ENCODE measurements at places on chromosomes 4 and X. TPM values are rescaled to one million over a fixed set of nuclear protein-coding genes. Genes with fewer than 3 reads are reported as not detected.

The GLRA2 gene
- polyA plus RNA-seq, result 0.11 TPM

The TNIP3 gene
- not detected for polyA plus RNA-seq

The C4orf51 gene
- polyA plus RNA-seq, result not detected

The HEPH gene
- 3.8 TPM for polyA plus RNA-seq

The NKX3-2 gene
- polyA plus RNA-seq, result 0.14 TPM

The NDUFA1 gene
- polyA plus RNA-seq, result 92.8 TPM

The GYPA gene
- 3.9 TPM for polyA plus RNA-seq

DNA sequence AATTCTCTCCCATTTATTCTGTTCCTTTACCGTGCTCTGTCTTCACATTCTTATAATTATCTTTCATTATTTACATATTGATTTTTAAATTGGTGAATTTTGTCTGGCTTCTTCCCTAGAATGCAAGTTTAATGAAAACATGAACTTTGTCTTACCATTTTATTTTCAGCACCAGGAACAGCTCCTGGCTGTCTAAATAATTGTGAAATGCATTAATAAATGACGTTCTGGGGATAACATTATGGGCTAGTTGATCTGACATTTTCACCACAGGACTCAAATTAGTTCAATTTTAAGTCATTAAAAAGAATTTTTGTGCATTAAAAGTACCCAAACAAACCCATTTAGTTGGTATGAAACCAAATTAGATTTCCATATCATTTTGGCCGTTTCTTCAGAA, 97.5 kb downstream of the KCTD8 start:
- no peak for DNase-seq

DNA sequence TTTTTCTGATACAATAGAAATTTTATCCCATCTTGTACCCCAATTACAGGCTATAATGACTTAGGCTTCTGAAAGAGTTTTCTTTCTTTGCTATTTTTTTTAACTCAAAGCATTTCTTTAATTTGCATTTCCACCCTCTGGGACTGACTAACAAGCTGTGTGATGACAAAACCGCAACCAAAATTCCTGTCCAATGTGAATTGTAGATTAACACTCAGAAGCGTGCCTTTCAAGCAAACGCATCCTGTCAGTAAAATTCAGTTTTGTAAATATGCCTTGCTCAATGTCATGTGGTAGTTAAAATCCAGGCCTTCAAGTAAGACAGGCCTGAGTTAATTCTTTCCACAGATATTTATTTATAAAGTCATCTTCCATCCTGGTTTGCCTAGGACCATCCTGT, 50.3 kb downstream of the STK32B start:
- DNase-seq, result no peak

DNA sequence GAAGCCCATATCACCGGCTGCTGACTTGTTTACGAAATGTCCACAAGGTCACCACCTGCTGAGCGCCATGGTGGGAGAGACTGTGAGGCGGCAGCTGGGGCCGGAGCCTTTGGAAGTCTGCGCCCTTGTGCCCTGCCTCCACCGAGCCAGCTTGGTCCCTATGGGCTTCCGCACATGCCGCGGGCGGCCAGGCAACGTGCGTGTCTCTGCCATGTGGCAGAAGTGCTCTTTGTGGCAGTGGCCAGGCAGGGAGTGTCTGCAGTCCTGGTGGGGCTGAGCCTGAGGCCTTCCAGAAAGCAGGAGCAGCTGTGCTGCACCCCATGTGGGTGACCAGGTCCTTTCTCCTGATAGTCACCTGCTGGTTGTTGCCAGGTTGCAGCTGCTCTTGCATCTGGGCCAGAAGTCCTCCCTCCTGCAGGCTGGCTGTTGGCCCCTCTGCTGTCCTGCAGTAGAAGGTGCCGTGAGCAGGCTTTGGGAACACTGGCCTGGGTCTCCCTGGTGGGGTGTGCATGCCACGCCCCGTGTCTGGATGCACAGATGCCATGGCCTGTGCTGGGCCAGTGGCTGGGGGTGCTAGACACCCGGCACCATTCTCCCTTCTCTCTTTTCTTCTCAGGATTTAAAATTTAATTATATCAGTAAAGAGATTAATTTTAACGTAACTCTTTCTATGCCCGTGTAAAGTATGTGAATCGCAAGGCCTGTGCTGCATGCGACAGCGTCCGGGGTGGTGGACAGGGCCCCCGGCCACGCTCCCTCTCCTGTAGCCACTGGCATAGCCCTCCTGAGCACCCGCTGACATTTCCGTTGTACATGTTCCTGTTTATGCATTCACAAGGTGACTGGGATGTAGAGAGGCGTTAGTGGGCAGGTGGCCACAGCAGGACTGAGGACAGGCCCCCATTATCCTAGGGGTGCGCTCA, 8.7 kb upstream of the MSANTD1 start:
- DNase-seq, result no peak

DNA sequence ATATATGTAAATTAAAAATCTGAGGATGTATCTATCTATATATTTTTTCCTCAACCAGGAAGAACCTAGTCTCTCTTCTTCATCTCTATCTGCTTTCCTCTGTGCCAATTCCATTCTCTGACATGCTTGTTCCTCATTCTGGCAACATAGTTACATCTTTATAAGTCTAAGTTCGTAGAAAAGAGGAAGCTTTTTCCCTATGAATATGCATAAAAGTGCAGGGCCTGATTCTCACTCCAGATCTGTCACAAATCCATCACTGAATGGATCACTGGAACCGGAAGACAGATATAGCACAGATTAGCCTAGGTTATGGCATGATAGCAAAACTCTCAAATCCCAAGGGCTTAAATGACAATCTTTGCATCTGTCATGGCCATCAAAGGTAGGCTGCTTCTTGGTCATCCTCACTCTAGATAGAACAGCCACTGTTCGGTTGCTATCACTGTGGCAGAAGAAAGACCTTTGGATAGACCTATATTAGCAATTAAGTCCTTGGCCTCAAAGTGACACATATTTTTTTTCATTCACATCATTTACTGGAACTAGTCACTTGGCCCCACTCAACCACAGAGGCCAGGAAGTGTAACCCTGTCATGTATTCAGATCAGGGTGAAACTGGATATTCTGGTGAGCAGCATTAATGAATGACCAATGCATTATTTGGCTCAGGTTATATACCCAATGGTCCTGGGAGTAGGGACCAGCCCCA, 22.2 kb downstream of the DTHD1 start:
- no peak for DNase-seq

DNA sequence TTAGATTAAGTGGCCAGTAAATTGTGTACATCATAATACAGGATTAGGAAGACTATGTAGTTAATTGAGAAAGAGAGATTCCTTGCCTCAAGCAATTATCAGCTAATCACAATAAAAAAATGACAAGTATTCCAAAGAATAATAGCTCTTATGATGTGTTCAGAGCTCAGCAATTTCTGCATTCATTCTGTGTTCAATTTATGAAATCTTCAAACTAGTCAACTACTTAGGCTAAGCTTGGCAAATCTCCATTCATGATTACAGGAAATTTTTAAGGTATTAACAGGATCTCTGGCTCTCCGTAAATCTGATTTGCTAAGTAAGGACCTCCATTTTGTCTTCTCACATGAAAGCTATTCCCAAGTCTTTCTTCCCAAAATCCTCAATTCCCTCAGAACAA, 256.9 kb upstream of the TEX13A start:
- DNase-seq, result no peak

DNA sequence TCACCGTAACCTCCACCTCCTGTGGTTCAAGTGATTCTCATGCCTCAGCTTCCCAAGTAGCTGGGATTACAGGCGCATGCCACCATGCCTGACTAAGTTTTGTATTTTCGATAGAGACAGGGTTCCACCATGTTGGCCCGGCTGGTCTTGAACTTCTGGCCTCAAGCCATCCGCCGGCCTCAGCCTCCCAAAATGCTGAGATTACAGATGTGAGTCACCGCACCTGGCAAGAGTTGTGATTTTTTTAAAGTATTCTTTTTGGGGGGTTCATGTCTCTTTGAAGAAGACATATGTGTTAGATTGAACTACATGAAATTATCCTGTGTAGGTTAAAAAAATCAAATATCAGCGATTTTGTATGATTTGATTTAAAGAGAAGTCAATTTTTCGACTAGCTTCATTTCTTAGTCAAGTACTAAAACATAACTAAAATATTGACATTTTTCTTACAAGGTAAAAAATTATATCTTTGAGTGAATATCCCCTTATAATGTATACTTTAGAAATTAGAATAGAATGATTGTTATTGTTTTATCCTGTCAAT, 60.3 kb upstream of the ANTXR2 start:
- no peak for DNase-seq

- no peak for DNase-seq
Measured at GRCh38 chrX:50071494-50071893, 129.3 kb downstream of the AKAP4 start.

- no peak for DNase-seq
Measured at GRCh38 chrX:68533656-68534055, 34.8 kb downstream of the YIPF6 start.

DNA sequence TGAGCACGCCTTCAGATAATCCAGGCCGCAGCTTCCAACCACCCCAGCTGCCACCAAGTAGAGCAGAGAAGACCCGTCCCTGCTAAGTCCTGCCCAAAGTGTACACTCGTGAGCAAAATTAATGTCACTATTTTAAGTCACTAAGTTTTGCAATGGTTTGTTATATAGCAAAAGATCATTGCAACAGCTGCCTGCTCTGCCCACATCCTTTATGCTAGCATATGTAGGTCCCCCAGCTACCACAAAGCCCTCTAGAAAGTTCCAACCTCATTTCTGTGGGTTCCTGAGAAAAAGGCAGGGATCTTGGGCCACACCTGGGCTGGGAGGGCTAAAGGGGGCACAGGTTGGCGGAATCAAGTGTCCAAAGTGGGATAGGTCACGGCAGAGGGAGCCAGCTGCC, 346.9 kb downstream of the BCOR start:
- no peak for DNase-seq

GRCh38 chrX:64975491-64975890, 759 bp downstream of the ZC4H2 start:
- DNase-seq, result no peak

DNA sequence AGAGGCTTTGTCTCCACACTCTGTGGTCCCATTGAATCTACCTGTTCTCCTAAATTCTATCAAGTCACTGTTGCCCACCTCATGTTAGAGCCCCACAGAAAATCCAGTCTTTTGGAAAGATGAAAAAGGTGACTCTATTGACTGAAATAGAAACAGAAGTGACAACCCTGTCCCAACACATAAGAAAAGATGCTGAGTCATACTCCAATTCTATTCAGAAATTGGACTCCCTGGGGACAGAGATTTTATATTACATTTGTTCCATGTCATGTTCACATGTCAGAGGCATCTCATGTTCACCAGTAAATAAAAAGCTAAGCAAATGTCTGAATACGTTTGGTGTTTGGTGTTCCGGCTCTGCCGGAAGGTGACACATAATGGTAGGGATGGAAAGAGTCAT, 2.9 kb upstream of the GRPR start:
- no peak for DNase-seq

GRCh38 chr4:4289597-4289940, 385 bp downstream of the LYAR start:
- no peak for DNase-seq

- no peak for DNase-seq
Measured at GRCh38 chr4:145814246-145814645, 124.4 kb downstream of the ZNF827 start.

DNA sequence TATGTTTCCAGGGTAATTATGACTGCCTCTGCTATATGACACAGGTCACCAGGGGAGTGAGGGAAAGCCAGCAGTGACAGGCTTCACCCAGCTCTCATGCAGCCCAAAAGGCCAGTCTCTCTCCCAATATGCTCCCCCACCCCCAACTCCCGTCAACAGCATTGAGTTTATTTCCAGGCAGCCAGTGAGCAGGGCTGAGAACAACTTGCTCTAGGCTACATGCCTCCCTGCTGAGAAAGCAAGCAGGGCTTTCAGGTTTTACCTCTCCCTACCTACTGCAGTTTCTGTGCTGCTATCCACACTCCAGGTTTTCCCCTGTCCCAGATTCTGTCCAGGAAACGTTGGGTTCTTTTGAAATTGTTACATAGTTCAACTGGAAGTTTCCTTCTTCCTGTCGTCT, 291.4 kb downstream of the PABPC4L start:
- DNase-seq, result no peak

DNA sequence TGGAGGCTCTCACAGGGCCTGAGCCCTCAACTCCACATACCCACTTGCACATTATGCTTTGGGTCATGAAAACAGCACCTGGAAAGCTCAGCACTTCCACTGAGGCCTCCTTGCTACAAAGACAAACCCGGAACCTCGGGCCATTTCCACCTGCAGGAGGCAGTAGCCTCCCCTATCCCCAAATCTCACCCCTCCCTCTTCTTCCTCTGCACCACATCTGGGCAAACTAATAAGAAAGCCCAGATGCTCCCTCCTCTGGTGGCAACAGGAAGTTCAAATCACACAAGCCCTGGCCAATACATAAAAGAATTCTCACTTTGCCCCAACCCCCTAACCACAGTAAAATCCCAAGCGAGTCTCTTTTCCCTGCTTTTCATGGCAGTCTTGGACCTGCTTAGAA, 136.4 kb downstream of the MAPK10 start:
- DNase-seq, result no peak

- DNase-seq, result no peak
Measured at GRCh38 chr4:13516315-13516860, 27.9 kb downstream of the NKX3-2 start.

DNA sequence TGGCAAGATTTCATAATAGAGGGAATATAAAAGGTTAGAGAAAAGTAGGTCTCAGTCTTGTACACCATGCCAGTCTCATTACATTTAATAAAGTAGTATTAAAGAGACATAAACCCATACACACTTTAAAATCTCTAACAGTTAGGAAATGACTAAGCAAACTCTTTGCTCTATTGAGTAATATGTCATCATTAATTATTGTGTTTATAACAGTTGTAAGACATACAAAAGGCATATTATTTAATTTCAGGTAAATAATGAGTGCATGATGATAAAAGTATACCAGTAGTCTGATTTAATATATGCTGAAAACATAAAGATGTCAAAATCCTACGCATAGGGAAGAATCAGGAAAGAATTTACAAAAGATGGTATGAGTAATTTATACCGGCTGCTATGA, 31.0 kb upstream of the FGG start:
- no peak for DNase-seq

GRCh38 chrX:14964500-14964899, 91.3 kb downstream of the MOSPD2 start:
- DNase-seq, result no peak

DNA sequence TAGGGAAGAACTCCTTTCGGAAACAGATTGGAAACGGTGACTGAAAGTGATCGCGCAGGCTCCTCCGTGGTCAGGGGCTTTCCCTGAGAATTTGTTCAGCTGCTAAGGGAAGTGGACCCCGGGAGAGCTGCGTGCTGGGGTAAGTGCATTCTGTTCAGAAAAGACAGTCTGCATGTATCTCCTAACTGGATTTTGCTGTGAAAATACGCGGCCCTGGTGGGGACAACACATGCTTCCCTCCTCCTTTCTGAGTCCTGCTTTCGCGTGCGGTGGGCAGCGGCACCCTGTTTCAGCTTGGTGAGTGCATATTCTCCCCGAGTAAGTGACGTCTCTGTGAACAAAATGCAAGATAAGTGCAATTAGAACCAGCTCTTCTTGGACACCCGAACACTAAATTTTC, 195.6 kb downstream of the STIM2 start:
- no peak for DNase-seq

- peak; percentile 22 for DNase-seq
Measured at GRCh38 chrX:26442340-26442739, 226.4 kb downstream of the MAGEB5 start.

GRCh38 chr4:152039023-152039481, 278.2 kb upstream of the GATB start:
- DNase-seq, result no peak

- no peak for DNase-seq
Measured at GRCh38 chr4:56701161-56701480, 20.0 kb upstream of the HOPX start.

- DNase-seq, result no peak
Measured at GRCh38 chrX:129777218-129778030, 2.3 kb upstream of the SASH3 start.

- no peak for DNase-seq
Measured at GRCh38 chrX:45009371-45010000, 136.5 kb downstream of the KDM6A start.

All from forelimb muscle (tissue), 1 donor.